Activated CD4-positive, alpha-beta memory T cell treated with anti-CD3 and anti-CD28 coated beads for 36 hours (primary cell): ENCODE measurements at places on chromosomes 5 and 9. TPM values are rescaled to one million over a fixed set of nuclear protein-coding genes. Genes with fewer than 3 reads are reported as not detected.

GRCh38 chr5:78005021-78005785 lies 229.1 kb upstream of the TBCA start:
- H3K27ac ChIP-seq: no peak overlapping the region
- H3K4me3 ChIP-seq: no peak overlapping the region
- no peaks in the 10 kb centered on the region for H3K27me3 ChIP-seq
- H3K4me1 ChIP-seq: no peaks in the 10 kb centered on the region

- DNase-seq: no peak
- H3K27ac ChIP-seq: no peak overlapping the region
- no peaks in the 10 kb centered on the region for H3K27me3 ChIP-seq
These were observed 166.6 kb downstream of the FANCC start for GRCh38 chr9:95150903-95151302.

DNA sequence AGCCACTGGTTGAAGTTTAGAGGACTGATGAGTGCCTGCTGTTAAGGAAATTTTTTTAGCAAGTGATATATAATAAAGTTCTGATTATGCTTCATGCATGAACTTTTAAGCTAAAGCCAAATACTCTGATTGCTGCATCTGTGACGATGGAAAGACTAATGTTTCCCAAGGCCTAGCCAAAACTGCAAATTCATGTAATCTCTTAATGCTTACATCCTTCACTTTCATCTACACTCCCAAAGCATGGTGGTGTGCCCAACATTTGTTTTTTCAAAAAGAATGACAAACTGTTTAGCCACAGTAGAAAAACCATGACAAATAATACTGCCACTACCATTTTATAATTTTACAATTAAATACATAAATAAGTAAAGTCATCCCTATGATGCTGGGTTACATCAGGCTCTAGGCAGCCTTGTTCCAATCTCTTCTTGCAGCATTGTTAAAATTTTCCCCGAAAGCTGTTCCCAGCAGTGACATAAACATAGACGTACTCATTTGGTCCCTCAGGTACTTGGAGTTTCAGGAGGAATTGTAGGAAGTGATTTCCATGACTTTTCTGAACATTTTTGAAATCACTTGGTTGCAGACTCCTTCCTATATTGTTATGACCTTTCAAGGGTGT lies 625.3 kb upstream of the DMAC1 start:
- no peak for DNase-seq
- peaks cover 20% of the 10 kb centered on the region for H3K4me1 ChIP-seq
- H3K27me3 ChIP-seq: peaks cover 1% of the 10 kb centered on the region
- no peaks in the 10 kb centered on the region for H3K36me3 ChIP-seq
- H3K27ac ChIP-seq: no peak overlapping the region

GRCh38 chr5:12357626-12358025 lies 453.4 kb upstream of the CTNND2 start:
- no peak overlapping the region for H3K27ac ChIP-seq
- no peak overlapping the region for H3K4me3 ChIP-seq
- H3K27me3 ChIP-seq: no peaks in the 10 kb centered on the region

DNA sequence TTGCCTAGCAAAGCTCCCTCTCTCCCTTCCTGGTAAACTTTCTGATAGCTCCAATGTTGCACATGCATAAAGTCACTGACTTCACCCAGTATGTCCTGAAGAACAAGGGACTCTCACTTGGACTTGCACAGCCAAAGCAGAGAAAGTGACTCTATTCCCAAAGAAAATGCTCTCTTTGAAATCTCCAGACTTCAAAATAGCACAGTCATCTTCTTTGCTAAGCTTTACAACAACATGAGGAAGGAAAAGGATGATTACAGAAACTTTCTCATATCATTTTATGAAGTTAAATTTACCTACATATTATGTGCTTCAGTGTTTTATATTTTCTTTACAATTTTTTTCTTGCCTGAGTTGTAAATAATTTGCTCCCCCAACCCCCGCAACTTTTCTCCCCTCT lies 264.6 kb downstream of the PJA2 start:
- DNase-seq: no peak
- H3K36me3 ChIP-seq: no peaks in the 10 kb centered on the region
- H3K27ac ChIP-seq: no peak overlapping the region
- H3K27me3 ChIP-seq: no peaks in the 10 kb centered on the region

DNA sequence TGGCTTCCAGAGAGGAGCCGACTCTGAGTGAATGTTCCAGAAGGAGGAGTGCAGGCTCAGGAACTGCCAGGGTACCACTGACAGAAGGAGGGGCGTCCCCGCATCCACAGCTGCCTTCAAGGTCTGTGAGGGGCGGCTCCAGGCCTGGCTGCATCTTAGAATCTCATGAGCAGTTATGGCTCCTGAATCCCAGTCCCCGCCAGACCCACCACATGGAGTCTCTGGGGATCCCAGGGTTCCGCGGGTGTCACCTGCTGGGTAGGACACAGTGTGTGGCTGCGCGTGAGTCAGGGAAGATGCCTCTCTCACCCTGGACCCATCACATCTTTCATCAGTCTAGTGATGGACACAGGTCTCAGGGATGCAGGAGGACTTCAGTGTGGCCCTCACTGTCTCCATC lies 79.2 kb downstream of the COL5A1 start:
- H3K36me3 ChIP-seq: no peaks in the 10 kb centered on the region
- DNase-seq: no peak
- peaks cover 13% of the 10 kb centered on the region for H3K27me3 ChIP-seq
- H3K4me1 ChIP-seq: peaks cover 3% of the 10 kb centered on the region
- no peak overlapping the region for H3K27ac ChIP-seq
- no peak overlapping the region for H3K4me3 ChIP-seq

- H3K4me3 ChIP-seq: no peak overlapping the region
- H3K27ac ChIP-seq: peak overlapping the region; percentile 42
- DNase-seq: peak; percentile 64
- peaks cover 1% of the 10 kb centered on the region for H3K36me3 ChIP-seq
- H3K4me1 ChIP-seq: peaks cover 19% of the 10 kb centered on the region
These were observed 2308.8 kb upstream of the ACO1 start for GRCh38 chr9:30075451-30076199.

DNA sequence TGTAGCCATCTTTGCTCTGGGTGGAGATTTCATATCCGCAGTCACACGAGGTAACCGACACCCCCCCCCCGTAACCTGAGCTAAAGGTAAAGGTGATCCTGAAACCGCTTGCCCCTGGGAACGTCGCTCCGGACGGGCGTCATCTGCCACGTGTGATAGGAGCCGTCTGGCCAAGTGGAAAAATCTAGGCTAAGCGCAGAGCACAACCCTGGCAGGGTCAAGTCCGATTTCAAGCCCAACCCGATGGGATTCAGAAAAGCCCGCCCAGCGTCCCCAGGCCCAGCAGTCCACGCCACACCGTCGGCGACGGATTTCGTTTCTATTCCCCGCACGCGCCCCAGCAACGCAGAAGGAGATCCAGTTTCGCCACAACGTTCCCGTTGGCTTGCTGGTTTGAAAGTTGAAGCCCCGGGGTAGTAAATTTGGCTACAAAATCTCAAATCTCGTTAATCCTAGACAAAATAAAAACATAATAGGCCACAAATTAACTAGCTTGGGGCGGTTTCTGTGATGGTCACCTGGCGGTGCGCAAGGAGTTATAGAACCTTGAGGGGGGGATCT lies 32.4 kb upstream of the NFIB start:
- no peak for DNase-seq
- peaks cover 16% of the 10 kb centered on the region for H3K4me1 ChIP-seq
- H3K27ac ChIP-seq: no peak overlapping the region
- H3K36me3 ChIP-seq: no peaks in the 10 kb centered on the region

DNA sequence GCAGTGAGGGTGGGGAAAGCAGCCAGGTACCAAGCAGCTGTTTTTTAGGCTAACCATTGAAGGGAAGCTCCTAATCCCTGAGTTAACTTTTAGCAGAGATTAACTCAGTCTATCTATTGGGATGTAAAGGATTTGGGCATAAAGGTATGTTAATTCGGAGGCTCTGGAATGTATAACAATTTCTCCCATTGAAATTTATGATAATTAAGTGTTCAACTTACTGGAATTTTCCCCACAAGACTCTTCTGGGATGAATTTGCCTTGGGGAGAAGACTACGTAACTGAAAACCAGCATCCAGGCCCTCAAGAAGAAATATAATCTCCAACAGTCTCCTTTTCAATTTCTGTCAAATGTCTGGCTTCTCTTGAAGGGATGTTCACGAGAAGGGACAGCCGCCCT lies 23.6 kb downstream of the ZFP62 start:
- H3K27me3 ChIP-seq: no peaks in the 10 kb centered on the region
- peaks cover 24% of the 10 kb centered on the region for H3K4me1 ChIP-seq
- H3K4me3 ChIP-seq: no peak overlapping the region
- peaks cover 20% of the 10 kb centered on the region for H3K36me3 ChIP-seq

Gene SEMA5A
- total RNA-seq: 0.52 TPM

Gene TRIM14
- total RNA-seq: 49.1 TPM

Gene NSD1
- 54.6 TPM for total RNA-seq
